CD4-positive, alpha-beta memory T cell (primary cell): ENCODE measurements at places on chromosomes 16 and 17. TPM values are rescaled to one million over a fixed set of nuclear protein-coding genes. Genes with fewer than 3 reads are reported as not detected.
A peak's percentile ranks its signal among the peaks of the same experiment; 100 is the strongest.

FGF11 gene
- polyA plus RNA-seq: 0.14 TPM

DNA sequence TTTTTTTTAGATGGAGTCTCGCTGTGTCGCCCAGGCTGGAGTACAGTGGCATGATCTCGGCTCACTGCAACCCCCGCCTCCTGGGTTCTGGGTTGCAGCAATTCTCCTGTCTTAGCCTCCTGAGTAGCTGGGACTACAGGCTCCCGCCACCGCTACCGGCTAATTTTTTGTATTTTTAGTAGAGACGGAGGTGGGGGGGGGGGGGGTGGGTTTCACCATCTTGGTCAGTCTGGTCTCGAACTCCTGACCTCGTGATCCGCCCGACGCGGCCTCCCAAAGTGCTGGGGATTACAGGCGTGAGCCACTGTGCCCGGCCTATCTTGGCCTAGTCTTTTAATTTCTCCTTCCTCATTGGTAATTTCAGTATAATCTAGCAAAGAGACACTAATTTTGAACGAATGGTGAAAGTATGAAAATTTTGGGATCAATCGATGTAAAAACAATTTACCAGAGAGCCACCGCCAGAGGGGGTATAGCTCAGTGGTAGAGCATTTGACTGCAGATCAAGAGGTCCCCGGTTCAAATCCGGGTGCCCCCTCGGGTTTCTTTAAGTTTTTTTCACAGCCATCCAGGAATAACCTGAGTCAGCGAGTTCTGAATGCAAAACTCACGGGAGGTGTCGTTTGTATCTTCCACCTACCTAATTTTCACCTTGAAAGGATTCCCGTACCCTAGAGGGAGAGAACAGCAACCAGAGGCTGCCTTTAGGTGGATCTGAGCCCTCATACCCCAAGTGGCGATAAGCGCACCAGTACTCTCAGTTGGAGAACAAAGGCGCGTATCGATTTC lies 2.5 kb upstream of the LASP1 start:
- no peaks in the 10 kb centered on the region for H3K36me3 ChIP-seq
- H3K4me1 ChIP-seq: peaks cover 29% of the 10 kb centered on the region
- H3K4me3 ChIP-seq: peak overlapping the region; percentile 99
- H3K27ac ChIP-seq: peak overlapping the region; percentile 88
- H3K27me3 ChIP-seq: no peaks in the 10 kb centered on the region
- peak; percentile 75 for DNase-seq

DNA sequence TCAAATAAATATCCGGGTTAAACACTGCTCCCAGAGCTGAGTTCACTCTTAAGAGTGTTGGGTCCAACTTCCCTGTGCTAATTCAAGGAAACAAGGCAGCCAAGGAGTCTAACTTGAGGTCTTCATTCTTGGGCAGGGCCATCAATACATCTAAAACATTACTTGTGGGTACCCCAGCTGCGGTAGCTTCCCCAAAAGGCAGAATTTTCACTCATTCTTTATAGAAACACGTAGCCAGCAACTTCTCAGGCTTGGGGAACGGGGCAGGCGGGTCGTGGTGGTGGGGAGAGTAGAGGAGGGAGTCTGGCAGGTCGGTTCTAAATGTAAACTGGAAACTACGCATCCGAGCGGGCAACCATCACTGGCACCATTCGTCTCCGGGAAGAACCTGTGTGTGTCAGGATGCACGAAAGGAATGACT lies 666 bp upstream of the METTL9 start:
- H3K4me3 ChIP-seq: peak overlapping the region; percentile 65
- H3K4me1 ChIP-seq: peaks cover 50% of the 10 kb centered on the region
- H3K27me3 ChIP-seq: no peaks in the 10 kb centered on the region
- peak overlapping the region; percentile 87 for H3K27ac ChIP-seq
- H3K36me3 ChIP-seq: no peaks in the 10 kb centered on the region

DNA sequence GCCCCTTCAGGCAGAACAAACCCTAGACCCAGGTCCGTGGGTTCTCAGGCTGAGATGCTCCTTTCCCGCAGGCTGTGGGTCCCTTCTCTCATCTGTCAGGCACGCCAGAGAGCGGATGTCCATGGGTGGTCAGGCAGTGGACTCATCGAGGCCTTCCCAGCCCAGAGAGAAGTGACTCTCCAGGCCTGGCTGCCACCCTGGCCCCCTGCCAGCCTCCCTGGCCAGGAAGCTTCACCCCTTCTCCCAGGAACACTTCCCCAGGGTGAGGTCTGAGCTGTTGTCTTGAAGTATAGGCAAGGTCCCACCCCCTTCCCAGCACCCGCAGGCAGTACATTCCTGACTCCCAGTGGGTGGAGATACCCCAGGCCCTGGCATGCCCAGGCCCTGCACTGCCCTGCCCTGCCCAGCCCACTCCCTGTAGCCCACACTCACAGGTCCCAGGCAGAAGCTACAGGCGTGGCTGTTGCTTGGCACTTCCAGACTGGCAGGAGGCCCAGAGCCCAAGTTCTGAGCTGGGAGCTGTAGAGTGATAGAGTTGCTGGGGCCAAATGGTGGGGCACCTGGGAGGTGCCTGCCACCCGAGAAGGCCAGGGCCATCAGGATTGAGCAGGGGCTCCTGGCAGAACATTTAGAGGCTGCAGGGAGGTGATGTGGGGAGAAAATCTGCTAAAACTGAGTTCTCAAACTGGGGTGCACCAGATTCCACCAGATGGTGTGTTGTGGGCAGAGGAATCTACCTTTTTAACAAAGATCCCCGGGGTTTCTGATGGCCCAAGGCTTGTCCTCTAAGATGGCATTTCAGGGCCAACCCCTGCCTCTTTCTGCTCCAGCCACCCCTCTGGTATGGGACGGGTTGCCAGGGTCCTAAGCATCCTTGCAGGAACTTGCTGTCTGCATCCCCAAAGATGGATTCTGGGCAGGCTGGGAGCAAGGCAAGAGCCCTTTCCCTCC lies 6.7 kb downstream of the ITGA3 start:
- no peak overlapping the region for H3K27ac ChIP-seq
- H3K4me3 ChIP-seq: no peak overlapping the region
- DNase-seq: no peak
- no peaks in the 10 kb centered on the region for H3K36me3 ChIP-seq

GRCh38 chr17:70021726-70022125 lies 53.3 kb upstream of the KCNJ16 start:
- H3K4me3 ChIP-seq: no peak overlapping the region
- no peak overlapping the region for H3K27ac ChIP-seq
- no peak for DNase-seq
- no peaks in the 10 kb centered on the region for H3K36me3 ChIP-seq

GRCh38 chr16:80883159-80883642 lies 78.8 kb upstream of the CDYL2 start:
- H3K4me3 ChIP-seq: no peak overlapping the region
- H3K4me1 ChIP-seq: no peaks in the 10 kb centered on the region
- no peak overlapping the region for H3K27ac ChIP-seq

DNA sequence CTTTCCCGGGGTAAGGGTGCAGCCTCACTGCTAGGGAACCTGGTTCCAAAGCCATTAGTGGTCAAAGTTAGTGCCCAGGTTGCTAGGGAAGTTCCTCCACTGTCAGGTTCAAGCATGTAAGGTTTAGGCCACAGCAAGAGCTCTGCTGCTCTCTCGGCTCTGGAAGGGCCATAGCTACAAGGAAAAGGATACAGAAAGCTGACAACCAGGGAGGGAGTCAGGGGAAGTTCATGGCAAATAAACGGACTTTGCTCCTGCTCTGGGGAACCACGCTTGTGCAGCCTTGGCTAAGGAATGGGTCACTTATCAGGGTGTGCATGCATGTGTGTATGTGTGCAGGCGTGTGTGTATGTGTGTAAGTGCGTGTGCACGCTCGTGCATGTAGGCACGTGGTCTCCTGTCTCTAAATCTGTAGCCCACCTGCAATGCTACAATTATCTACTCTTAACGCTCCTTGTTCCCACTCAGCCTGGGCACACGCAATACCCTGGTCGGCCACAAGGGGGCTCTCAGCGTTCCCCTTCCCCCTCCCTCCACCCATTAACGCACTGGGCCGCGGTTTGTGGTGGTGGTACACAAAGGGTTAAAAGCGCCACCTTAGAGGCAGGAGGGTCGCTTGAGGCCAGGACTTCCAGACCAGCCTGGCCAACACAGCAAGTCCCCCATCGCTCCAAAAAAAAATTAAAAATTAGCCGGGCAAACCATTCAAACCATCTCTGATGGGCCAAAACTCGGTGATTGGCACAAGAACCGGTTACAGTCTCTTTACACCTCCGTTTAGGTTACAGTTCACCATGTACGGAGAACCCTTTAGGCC lies 48.4 kb upstream of the KDM8 start:
- DNase-seq: peak; percentile 60
- H3K27ac ChIP-seq: no peak overlapping the region
- no peak overlapping the region for H3K4me3 ChIP-seq
- no peaks in the 10 kb centered on the region for H3K27me3 ChIP-seq
- H3K4me1 ChIP-seq: peaks cover 8% of the 10 kb centered on the region

GRCh38 chr17:8898126-8898525 lies 30.7 kb upstream of the PIK3R6 start:
- H3K27ac ChIP-seq: peak overlapping the region; percentile 82
- no peaks in the 10 kb centered on the region for H3K27me3 ChIP-seq
- peaks cover 75% of the 10 kb centered on the region for H3K4me1 ChIP-seq
- DNase-seq: no peak
- H3K36me3 ChIP-seq: peaks cover 39% of the 10 kb centered on the region

- H3K27me3 ChIP-seq: no peaks in the 10 kb centered on the region
- H3K4me3 ChIP-seq: no peak overlapping the region
- no peak for DNase-seq
- no peaks in the 10 kb centered on the region for H3K36me3 ChIP-seq
- no peaks in the 10 kb centered on the region for H3K4me1 ChIP-seq
- no peak overlapping the region for H3K27ac ChIP-seq
Measured at GRCh38 chr17:65604070-65604469, 42.6 kb upstream of the AXIN2 start.

G6PC1 gene
- polyA plus RNA-seq: not detected

- no peaks in the 10 kb centered on the region for H3K36me3 ChIP-seq
- no peak for DNase-seq
- no peaks in the 10 kb centered on the region for H3K4me1 ChIP-seq
- no peak overlapping the region for H3K4me3 ChIP-seq
- H3K27me3 ChIP-seq: peaks cover 3% of the 10 kb centered on the region
Measured at GRCh38 chr17:81162491-81162890, 2.8 kb upstream of the PVALEF start.

DNA sequence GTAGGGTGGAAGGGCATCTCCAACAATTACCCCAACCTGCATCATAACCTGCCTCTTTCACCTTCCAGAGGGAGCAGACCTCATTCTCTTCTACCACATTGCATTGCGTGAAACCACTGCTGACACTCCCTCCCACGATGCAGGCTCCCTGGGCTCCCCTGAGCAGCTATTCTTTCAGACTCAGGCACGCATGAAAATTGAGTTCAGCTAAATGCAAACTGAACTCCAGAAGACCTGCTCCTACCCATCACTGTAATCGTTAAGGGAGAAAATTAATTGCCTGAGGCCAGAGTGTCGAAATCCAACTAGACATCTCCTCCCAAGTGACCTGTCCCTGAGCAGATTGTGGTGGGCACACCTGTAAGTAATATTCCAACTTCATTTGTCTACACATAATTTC lies 186.0 kb downstream of the GRIN2A start:
- no peak for DNase-seq
- H3K4me3 ChIP-seq: no peak overlapping the region

ZMYND15 gene
- 0.15 TPM for polyA plus RNA-seq

- H3K4me1 ChIP-seq: no peaks in the 10 kb centered on the region
- no peak overlapping the region for H3K27ac ChIP-seq
Measured at GRCh38 chr16:119295-119694, 19.2 kb downstream of the NPRL3 start.

GRCh38 chr17:40598619-40599467 lies 33.6 kb upstream of the CCR7 start:
- no peaks in the 10 kb centered on the region for H3K27me3 ChIP-seq
- no peak overlapping the region for H3K4me3 ChIP-seq
- H3K36me3 ChIP-seq: no peaks in the 10 kb centered on the region

TRAPPC1 gene
- 239 TPM for polyA plus RNA-seq

PRAC1 gene
- not detected for polyA plus RNA-seq

- H3K4me1 ChIP-seq: no peaks in the 10 kb centered on the region
- H3K27ac ChIP-seq: no peak overlapping the region
- H3K36me3 ChIP-seq: no peaks in the 10 kb centered on the region
- DNase-seq: no peak
- no peaks in the 10 kb centered on the region for H3K27me3 ChIP-seq
Measured at GRCh38 chr17:31078290-31078689, 16.5 kb upstream of the NF1 start.

MYH2 gene
- not detected for polyA plus RNA-seq

DNA sequence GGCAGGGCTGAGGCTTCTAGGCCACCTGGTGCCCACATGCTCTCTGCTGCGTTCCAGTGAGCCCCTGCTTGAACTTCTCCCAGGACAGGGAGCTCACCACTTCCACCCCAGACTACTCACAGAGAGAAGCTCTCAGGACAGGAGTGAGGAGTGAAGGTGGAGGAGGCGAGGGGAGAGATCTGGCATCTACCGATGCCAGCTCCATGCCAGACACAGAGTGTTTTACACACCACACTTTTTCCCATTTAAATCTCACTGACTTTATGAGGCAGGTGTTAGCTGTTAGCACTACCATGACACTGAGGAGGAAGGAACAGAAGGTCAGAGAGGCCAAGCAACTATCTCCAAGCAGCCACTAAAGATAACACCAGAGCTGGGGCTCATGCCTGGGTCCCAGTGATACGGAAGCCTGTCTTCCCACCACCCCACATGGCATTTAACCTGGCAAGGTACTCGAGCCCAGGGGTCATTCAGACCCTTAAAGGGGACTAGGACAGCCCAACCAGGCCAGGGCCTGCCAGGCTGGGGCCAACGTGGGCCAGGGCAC lies 6.8 kb downstream of the FAM83G start:
- peaks cover 37% of the 10 kb centered on the region for H3K4me1 ChIP-seq
- H3K4me3 ChIP-seq: no peak overlapping the region
- no peak overlapping the region for H3K27ac ChIP-seq
- H3K36me3 ChIP-seq: no peaks in the 10 kb centered on the region

DNA sequence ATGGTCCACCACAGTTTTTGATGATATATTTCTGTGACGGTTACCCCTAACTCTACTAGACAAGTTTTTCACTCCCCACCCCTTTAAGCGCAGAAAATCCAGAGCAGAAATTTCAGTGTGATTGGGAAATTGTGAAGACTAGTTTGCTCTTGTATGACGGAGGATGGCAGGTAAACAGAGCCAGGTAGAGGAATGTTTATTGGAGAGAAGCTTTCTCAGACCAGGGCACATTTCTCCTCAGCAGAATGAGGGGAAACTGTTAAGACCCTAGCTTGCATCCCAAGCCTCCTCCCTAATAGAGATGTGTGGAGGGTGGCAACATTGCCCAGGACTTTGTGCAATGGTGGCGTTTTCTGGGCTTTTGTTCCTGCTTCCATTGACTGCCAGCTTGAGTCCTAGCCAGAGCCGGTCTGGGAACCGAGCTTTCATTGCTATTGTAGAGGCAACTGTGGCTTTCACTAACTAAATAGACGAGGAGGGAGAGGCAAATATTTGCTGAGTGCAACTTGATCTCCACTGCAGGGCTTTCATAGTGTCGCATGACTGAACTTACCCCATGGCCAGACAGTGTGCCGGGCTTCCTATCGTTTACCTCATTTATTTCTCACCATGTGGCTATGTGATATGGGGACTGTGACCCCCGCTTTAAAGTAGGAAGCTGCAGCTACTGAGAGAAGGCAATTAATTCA lies 159.6 kb upstream of the MPHOSPH6 start:
- no peak for DNase-seq
- no peak overlapping the region for H3K4me3 ChIP-seq

ASPA gene
- not detected for polyA plus RNA-seq
